ENCODE measurements at places on chromosomes 16 and 17.

- no peak for DNase-seq
Observed at GRCh38 chr16:25110387-25110947, 1.1 kb upstream of the LCMT1 start.

DNA sequence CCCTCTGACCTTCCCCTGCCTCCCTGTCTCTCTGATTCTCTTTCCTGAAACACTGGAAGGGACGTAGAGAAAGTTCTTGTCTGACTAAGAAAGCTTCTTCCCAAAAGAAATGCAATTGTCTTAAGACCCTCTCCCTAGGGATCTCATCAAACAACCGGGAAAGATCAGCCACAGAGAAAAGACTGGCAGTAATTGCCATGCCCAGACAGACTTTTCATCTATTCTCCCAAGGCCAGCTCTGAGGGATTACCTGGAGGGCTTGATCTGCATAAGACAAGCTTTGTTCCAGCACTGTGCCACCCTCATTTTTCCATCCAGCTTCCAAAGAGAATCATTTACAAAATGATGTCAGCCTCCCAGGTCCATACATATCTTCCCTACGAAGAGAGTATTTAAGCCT is 38.8 kb upstream of the HS3ST3A1 start:
- no peak for DNase-seq

DNA sequence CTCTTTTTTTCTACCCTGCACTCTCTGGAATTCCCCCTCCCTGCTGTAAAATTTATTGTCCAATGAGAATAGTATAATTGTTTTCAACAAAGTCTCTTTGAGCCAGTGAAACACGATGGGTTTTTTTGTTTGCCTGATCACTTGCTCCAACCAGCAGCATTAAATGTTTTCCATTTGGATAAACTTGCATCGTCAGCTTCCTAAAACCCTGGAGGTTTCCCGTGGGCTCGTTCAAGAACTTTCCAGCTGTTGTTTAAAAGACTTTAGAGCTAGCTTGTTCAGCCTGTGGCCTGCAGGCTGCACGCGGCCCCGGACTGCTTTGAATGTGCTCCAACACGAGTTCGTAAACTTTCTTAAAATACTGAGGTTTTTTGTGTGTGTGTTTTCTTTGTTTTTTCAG is 14.9 kb downstream of the NAGPA start:
- no peak for DNase-seq

DNA sequence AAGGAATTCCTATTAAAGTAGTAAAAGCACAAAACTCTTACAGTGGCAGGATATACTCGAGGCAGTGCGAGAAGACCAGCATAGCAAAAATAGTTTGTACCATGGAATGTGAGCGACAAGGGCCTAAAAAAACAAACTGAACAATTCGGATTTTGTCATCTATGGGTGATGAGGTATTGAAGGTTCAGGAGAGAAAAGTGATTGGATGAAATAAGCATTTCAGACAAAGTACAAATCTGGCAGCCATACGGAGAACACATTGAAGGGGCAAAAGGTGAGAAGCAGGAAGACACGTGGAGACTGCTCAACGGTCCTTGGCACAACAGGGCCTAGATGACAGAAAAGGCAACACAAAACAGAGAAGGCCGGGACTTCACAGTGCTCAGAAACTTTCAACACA is 22.5 kb downstream of the MYH10 start:
- DNase-seq: no peak

- DNase-seq: no peak
Observed at GRCh38 chr16:57258226-57258909, 13.3 kb downstream of the ARL2BP start.

DNA sequence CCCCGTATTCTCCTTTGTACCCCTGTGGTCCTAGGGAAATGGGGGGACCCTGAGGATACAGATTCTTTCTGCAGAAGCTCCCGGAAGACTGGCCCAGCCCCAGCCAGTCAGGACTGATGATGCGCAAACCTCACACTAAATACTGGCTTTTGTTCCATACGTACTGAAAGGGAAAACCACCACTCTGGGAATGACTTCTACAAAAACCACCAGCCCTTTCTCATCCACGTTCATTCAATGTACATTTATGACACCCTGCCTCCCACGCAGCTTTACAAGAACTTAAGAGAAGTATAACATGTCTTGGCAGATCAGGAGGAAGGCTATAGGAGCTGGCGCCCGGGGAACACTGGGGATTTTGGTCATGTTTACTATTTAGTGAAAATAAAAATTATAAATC is 70.6 kb downstream of the MARCHF10 start:
- no peak for DNase-seq

DNA sequence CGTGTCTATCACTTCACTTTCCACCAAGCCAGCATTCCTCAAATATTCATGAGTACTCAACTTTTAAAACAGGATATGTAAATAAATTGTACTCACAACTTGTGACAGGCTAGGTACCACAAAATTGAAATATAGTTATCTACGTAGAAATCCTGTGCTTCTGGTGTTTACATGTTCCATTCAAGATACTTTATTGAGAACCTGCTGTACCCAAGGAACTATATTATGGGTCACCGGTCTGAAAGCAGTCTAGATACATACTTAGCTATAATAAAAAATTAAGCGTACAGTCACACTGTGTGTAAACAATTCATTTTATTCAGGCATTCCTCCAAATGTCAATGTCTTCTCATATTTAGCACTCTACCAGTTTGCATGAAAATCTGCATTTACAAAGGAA is 482.2 kb upstream of the SOX9 start:
- DNase-seq: no peak

DNA sequence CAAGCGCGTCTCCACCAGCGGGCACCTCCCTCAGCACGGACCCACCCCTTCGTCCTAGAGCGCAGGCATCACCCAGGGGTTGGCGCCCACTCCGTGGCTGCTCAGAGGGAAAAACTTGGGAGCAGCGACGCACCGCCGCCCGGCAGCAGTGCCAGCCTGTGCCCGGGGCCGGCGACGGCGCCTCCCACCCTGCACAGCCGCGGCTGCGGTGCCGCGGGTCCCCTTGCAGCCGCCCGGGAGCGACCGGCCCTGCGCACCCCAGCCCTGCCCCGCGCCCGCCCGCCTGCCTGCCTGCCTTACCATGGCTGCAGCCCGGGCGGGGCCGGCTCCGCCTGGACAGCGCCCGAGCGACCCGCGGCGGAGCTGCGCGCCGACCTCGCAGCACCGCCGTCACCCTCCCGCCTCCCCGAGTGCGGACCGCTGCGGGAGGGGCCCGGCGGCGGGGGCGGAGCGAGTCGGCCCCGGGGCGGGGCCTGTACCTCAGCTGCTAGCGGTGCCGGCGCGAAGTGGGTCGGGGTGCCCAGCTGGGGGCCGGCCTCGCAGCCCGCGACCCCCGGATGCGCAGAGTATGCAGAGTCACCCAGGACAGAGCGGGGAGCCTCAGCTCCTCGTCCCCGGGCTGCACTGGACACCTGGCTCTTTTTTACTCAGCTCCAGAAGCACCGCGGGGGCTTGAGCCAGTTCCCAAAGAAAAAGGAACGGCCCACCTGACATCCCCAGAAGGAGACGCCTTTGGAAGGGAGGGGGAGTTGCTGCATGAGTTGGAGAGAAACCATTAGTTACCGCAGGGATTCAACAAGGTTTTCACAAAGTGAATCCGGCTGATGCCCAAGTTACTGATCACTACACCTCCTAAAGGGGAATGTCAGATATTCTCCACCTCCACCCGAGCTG is 17.5 kb upstream of the MTMR4 start:
- peak; percentile 43 for DNase-seq

DNA sequence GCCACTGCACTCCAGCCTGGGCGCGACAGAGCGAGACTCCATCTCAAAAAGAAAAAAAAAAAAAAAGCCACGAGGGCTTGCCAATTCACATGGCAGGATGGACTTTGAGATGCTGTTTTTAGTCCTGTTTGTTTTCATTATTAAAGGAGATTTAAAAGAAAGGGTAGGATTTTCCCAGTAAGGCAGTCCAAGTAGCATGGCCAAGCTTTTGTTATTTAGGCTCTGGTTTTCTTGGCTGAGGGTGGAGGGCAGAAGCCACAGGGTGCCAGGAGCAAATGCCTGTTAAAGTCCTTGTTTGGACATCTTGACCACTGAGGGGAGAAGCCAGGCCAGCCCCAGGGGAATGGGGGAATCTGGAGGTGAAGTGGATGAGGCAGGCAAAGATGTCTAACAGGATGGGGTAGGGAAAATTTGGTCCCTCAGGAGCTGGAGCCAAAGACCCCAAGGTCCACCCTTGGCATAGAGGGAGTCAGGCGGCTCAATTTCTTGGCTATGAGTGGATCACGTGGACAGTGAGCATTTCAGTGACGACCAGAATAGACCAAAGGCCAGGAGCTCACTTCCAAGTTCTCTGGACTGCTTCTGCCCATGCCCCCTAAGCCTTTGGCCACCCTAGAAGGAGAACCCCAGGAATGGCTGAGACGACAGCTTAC is 20.8 kb upstream of the PLLP start:
- DNase-seq: no peak

DNA sequence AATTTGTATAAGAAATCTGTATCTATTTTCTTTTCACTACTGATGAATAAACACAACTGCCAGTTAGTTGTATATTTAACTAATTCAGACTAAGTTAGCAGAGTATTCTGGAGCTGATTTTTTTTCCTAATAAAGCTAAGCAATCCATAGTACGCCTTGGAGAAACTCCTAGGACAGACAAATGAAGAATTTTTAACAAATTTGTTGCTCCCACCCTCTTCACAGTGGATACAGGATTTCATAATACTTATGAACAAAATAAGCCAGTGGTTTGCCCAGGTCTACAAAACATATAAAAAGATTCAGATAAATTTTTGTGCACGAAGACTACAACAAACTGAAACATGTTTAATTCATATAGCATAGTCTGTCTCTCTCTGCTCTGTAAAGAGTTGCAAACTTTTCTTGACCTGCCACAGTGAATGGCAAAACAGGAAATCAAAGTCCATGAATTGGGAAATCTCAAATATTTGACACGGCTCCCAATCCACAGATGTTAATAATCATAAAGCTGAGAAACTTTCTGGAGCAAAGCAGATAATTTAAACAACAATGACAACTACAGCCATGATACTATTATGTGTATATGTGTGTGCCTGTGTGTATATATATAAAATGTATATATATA is 594 bp upstream of the ABCA6 start:
- DNase-seq: no peak

DNA sequence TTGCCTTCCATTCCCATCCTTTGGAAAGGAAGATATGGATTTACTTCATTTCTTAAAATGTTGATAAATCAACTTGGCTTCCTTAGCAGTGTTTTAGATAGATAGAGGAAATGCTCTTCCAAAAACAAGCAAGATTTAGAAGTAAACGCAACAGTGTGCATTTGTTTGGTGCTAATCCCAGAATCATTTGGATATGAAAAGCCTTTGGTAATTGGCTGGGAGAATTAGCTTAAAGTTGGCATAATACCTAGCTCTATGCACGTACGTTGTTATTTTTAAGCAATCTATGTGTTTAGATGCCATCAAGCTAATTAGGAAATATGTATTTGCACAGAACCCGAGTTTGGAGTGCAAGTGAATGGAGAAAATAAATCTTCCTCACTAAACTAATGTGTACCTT is 415.3 kb downstream of the GRIN2A start:
- DNase-seq: no peak

DNA sequence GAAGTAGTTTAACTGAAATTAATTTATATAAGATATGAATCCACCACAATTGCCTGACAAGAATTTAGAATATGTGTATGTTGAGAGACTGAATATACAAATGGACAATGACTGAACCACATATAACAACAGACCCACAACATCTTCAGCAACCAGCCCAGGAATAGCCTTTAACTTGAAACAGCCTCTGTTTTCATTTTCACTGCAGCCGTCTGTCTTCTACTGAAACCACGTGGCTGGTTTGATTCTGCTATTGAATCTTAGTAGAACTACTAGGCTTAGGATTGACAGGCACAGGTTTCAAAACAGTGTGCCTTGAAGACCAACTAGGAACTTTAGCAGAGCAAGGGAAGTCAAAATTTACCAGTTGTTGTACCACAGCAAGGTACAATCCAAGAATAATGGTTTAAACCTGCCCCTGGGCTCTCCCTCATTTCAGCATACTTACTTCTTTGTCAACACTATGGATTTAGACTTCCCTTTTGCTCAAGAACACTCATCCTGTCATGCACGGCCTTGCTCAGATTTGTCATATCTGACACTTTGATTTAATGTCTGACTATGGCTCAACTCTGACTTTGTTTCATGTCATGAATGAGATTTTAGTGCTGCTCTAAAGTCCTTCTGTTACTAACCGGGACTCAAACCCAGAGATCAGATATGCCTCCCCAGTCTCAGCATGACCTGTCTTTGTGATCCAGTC is 355.0 kb downstream of the KIF2B start:
- no peak for DNase-seq

- no peak for DNase-seq
Observed at GRCh38 chr17:31072186-31072585, 22.6 kb upstream of the NF1 start.

- peak; percentile 32 for DNase-seq
Observed at GRCh38 chr16:69329369-69330285, 761 bp downstream of the PDF start.

- DNase-seq: no peak
Observed at GRCh38 chr17:50953518-50953830, 87.3 kb upstream of the TOB1 start.

- DNase-seq: no peak
Observed at GRCh38 chr17:352421-353212, at the start of gene RPH3AL. Gene RPH3AL, minus strand, starts transcription at chr17:352807. Its CDS starts 25,264 bp downstream, at chr17:327543.

GRCh38 chr17:77441940-77442339 is 301.2 kb downstream of the SEC14L1 start:
- DNase-seq: no peak

DNA sequence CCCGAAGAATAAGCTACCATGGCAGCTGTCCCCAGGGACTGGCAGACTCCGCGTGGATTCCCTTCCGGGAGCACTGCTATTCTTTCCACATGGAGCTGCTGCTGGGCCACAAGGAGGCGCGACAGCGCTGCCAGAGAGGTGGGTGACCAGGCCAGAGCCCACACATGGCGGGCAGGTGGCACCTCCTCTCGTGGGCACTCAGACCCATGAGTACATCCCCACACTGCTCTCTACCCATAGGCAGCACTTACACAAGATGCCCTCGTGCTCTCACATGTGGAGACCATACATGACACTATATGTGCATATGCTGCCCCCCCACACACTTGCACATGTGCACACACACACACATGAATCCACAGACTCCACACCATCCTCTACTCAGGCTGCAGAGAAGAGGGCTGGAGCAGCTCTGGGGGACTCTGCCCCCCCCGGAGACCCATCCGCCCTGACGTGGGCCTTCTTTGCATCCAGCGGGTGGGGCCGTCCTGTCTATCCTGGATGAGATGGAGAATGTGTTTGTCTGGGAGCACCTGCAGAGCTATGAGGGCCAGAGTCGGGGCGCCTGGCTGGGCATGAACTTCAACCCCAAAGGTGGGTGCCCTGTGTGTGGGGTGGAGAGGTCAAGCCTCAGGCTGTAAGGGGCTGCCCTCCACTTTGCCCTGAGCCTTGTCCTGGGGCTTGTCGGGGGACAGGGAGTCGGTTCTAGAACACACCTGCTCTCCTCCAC is 62.9 kb downstream of the MRC2 start:
- no peak for DNase-seq

Measured in activated T-cell treated with anti-CD3 and anti-CD28 coated beads for 1 hour (primary cell).